ENCODE measurements at places on chromosomes 5 and 9. TPM values are rescaled to one million over a fixed set of nuclear protein-coding genes. Genes with fewer than 3 reads are reported as not detected.

DNA sequence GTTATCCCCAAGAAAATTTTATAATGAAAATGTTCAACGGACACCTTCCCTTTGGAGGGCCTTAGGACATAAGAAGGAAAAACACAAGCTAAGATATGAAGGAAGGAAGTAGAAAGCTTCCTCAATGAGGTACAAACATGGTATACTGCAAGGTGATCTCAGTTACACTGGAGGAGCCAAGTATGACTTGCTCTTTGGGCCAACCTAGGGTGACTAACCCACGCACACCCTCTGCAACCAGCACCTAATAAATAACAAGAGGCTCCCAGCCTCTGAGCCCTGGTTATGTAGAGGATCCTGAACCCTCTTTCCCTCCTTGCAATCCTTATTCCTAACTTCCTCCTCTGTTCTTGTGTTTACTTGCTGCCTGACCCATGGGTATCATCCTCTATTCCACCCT, 38.3 kb upstream of the KCNV2 start:
- no peak for DNase-seq

The EDIL3 gene
- 6.8 TPM for total RNA-seq

DNA sequence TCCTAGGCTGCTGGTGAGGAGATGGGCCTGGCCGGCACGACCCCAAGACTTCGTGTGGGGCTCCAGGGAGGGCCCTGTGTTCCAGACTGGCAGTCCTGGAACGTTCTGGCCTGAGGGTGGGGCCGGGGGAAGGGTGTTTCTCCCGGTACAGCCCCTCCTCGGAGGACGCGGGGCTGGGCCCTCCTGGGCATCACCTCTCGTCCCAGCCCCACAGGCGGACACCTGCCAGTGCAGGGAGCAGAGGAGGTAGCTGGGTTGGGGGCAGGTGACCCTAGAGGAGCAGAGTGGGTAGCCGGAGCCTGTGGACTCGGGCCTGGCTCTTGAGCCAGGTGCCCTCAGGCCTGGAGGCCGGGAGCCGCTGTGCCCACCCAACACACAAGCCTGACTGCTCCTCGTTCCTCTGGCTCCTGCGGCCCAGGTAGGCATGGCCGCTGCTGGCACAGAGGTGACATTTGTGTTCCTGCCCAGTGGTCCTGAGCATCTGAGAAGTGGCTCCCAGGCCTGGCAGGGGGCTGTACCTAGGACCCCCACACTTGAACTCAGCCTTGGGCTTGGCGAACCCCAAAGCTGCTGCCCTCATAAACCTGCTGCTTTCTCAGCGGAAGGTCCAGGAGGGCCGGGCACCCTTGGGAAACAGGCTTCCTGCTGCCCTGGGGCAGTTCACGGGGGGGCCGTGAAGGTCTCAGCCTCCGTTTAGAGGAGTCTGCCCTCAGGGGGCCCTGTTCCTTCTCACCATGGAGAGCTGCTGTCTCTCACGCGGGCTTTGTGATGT, 817 bp downstream of the SLC6A19 start:
- DNase-seq: no peak

GRCh38 chr9:8857068-8857925, 1057.7 kb upstream of the DMAC1 start:
- DNase-seq: no peak

The CCDC192 gene
- 1.2 TPM for total RNA-seq

DNA sequence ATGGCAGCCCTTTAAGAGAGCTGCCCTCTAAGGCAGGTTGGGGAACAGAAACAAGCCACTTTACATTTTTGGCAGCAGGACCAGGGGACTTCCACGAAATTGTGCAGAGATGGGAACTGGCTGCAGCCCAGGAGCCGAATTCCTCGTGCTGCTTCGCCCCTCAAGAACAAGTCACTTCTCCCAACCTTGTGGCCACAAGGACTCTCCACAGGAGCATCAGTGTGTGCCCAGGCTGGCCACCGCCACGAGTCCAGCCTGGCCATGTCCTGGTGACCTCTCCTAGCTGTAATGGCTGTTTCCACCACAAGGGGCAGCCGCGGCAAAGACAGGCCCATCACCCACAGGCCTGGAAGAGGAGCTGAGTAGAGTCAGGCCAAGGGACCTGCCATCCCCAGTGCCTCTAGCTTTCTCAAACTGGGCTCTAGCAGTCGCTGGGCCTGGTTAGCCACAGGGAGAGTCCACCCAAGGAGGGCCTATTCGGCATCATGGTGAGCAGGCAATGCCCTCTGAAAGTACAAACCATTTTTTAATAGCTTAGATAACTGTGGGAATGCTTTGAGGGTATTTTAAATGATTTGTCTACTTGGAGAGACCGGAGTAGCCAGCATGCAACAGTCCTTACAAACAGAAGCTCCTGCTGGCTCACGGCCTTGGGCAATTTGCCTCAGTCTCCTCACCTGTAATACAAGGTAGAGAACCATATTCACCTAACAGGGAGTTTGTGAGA, 129.0 kb downstream of the COL23A1 start:
- peak; percentile 78 for DNase-seq

DNA sequence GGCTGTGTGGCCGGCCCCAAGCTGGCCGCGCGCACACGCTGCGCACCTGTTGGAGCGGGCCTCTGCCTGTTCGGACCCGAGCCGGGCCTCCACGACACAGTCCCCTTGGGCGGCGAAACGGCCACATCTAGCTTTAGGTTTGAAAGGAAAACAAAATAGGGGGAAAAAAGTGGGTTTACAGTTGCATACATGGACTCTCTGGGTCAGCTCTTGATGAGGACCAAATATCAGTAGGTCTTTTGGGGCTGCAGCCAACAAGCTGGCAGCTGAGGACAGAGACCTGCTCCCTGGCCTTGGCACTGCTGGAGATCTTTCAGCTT, 20.7 kb downstream of the IGIP start:
- no peak for DNase-seq

GRCh38 chr9:91452844-91453243, 29.2 kb upstream of the NFIL3 start:
- no peak for DNase-seq

DNA sequence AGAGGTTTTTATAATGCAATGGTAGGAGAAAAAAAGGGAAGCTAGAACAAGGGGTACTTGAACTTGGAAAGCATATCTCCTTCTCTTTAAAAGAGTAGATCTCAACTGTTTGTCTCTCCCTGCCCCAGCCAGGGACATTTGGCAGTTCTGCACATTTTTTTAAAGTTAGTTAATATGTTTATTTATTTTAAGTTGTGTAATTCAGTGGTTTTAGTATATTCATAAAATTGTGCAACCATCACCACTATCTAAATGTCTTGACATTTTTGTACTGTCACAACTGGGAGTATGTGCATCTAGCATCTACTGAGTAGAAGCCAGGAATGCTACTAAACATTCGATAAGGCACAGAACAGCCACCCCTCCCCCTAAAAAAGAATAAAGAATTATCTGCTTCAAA, 103.5 kb upstream of the DPYSL3 start:
- DNase-seq: no peak

The ADAMTS6 gene
- 2.6 TPM for total RNA-seq

DNA sequence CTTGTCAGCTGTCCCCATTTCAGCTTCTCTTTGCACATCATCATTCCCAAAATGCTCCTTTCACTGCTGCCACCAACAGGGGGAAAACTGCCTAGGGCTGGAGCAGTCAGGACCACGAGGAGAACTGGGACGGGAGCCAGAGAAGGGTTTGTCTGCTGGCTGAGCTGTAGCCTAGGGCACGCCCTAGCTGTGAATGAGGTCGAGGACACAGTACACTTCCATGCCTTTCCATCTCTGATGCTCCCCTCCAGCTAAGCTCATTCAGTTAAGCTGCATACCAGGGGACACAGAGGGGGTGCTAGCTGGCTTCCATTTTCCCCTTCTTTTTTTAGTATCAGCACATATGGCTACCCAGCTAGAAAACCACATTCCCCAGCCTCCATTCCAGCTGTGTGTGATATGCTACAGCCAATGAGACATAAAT, 64.7 kb downstream of the STK10 start:
- peak; percentile 77 for DNase-seq

GRCh38 chr5:54869691-54870090, 115.7 kb downstream of the ESM1 start:
- no peak for DNase-seq

The SLC28A3 gene
- total RNA-seq: 4.9 TPM

DNA sequence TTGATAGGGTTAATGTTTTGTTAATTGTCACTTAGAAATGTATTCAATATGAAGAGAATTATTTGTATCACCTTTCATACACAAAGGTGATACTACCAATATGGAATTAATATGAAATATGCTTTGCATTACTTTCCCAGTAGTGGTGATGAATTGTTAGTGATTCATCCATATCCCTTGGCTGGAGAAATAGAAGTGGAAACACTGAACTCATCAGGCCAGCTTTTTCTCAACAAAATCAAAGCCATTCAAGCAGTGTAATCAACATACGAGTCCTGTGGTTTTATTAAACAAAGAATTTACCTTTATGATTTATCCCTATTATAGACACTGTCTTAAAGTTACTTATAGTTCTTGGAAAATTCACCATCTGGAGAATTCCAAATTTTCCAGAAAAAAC, 264.0 kb upstream of the MEF2C start:
- DNase-seq: no peak

DNA sequence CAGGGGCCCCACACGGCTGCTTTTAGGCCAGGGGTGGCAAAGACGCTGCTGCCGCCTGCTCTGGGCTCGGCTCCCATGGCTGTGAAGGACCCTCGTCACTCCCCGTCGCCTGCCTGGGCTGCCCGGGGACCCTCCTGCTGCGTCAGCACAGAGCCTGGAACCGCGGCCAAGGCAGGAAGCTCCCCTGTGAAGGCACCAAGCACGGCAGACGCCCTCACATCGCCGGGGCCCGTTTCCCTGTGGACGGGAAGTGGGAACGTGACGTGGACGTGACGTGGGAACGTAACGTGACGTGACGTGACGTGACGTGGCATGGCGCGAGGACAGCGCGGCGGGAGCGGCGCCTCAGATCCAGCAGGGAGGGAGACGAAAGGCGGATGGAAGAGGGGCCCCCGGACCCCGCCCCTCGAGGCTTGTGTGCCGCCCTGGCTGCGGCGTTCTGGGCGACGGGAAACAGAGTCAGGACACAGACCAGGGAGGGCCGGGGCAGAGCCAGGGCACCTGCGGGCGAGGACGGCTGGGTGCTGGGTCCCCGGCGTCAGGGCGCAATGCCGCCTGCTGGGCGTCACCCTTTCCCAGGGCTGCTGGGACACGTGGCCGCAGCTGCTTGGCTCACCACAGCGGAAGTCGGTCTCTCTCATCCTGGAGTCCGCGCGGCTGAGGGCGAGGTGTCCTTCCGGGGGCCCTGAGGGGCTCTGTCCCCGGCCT, 53.1 kb downstream of the MRPL36 start:
- DNase-seq: no peak

DNA sequence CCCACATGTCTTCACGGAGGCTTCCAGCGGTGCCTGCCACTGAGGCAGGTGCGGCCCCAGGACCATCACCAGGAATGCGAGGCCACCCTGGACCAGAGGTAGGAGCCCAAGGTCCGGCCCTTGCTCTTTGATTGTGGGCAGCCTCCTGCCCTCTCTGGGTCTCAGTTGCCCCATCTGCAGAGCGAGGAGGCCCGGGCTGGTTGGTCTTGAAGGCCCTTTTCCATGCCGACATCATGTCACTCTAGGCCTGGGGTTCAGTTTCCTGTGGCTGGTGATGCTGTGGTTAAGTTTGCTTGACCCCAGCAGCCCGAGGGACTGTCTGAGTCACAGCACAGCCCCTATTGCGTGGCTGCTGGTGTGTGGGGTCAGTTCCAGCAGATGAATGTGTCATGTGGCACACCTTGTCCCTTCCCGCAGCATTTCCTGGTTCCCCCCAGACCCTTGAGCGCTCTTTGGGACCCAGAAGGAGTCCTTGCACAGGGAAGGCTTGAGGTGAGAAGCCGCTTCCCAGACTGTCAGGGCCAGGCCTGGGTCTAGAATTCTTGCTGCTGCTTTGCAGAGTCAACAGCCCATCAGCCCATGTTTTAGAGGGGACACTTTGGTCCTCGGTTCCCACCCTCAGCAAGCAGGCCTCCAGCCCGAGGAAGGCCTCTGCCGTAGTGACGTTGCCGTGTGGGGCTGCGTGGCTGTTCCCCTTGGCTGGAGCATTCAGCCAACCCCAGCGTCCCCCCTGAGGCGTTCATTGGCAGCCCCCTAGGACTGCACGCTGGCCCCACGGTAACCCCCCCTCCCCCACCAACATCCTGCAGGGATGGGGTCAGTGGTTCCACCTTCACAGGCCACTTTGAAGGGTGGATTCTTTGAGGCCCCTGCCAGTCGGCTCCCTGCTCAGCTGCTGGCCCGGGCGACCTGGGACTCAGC, 31.0 kb upstream of the HMCN2 start:
- no peak for DNase-seq

- DNase-seq: no peak
Measured at GRCh38 chr5:126597156-126597555, 2.1 kb upstream of the ALDH7A1 start.

- DNase-seq: no peak
Measured at GRCh38 chr9:3868012-3868411, 342.2 kb upstream of the RFX3 start.

DNA sequence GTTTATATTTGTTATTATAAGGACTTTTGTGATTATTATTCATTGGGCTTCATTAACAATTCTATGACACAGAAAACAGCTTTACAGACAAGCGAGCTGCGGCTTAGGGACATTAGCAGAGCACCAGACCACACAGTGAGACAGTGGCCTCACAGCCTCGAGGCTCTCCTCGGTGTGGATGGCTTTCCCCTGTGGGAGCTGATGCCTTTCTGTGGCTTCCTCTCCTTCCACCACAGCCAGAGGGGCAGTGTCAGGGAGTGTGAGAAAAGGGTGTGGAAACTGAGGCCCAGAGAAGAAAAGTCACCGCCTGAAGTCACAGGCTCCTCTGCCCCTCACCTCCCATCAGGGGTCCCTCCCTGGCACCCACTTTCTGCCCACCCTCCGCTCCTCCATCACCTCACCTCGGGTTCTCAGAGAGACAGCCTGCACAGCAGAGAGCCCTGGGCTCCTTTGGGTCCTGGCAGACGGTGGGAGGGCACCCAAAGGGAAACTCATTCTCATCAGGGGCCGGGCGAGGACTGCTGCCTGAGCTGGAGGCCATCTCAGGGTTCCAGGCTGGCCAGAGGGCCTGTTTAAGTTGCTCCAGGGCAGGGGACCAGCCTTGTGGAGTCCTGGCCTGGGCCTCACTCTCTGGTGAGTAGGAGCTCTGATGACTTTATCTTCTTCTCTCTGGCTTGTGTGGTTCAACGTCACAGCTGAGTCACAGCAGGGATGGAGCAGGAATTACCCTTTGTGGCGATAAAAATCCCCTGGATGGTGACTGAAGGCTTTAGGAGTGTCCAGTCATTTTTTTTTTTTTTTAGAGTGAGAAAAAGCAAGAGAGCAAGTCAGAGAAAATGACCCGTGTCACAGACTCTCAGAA, 830 bp downstream of the TRAF1 start:
- no peak for DNase-seq

DNA sequence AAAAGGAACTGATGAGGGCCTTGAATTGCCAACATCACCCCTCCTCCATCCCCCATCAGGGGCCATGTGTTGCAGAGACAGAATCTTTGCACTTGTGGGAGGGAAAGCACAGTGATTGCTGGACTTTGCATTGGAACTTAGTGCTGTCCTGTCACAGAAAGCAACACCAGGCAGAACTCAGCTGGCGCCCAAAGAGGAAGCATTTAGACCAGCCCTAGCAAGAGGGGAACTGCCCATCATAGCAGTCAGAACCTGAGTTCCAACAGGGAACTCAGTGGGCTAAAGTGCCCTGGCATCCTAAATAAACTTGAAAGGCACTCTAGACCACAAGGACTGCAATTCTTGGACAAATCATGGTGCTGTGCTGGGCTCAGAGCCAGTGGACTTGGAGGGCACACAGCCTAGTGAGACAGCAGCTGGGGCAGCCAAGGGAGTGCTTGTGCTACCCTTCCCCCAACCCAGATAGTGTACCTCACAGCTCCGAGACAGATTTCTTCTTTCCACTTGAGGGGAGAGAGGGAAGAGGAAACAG, 128.1 kb downstream of the ACTL7B start:
- no peak for DNase-seq

The MEIKIN gene
- not detected for total RNA-seq

Measured in ureter (tissue), 1 donor.